Stimulated activated CD4-positive, alpha-beta T cell treated with anti-CD3 and anti-CD28 coated beads, Interleukin-15, amount 100 ng/mL, for 48 hours (primary cell): ENCODE measurements at places on chromosomes 16 and 17.

GRCh38 chr17:40313668-40314583 is 4.9 kb downstream of the RARA start:
- no peak for DNase-seq

DNA sequence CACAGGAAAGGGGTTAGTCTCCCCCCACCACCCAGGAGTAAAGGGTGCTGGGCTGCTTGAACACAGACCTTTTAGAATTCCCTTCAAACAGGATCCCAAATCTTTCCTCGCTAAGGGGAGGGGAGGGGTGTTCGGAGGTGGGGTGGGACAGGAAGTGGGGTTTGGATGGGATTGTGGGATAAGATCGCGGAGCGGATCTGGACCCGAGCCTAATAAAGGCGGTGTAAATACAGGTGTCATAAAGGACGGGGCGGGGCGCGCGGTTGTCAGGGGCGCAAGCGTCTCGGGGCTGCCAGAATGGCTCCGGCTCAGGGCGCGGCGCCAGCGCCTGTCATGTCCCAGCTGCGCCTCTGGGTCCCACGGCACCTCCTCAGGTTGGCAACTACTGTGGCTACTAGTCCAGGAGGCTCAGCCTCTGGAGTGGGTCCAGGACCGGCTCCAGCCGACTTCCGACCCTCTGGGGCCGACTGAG is 59.8 kb upstream of the FBXO47 start:
- DNase-seq: no peak

DNA sequence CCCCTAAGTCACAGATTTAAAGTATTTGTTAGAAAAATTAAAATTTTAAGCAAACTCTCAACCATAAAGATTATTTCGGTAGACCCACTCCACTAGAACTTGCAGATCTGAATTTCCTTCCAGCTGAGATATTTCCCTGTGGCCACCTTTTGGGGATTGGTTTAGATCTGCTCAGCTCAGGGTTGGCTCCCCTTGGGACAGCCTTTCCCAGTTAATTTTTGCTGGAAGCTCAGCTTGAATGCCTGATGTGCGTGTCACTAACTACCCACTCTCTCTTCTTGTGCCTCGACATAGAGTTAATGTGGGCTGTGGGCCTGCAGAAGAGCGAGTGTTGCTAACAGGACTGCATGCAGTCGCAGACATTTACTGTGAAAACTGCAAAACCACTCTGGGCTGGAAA is 57.6 kb downstream of the YPEL2 start:
- DNase-seq: no peak

- DNase-seq: no peak
Observed at GRCh38 chr17:37475731-37476420, 13.8 kb upstream of the DUSP14 start.

GRCh38 chr17:14940938-14941265 is 324.2 kb downstream of the PMP22 start:
- no peak for DNase-seq
